Kidney tubule cell (primary cell): ENCODE measurements at places on chromosomes 2 and 18.

DNA sequence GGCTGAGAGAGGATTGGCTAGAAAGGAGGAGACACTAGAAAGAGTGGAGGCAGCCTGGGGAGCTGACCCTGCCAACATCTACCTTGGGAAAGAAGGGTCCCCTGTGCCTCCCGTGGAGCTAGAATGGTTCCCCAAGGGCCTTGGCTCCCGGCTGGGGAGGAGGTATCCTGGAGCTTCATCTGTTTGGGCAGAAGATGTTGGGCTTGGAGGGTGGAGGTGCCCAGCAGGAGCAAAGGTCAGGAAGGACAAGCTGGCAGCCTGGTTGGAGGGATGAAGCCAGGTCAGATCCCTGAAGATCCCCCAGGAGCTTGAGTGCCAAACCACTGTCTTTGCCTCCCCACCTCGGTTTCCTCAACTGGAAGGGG, 2.9 kb downstream of the ATP6V1B1 start:
- no peak for DNase-seq

GRCh38 chr2:204115137-204116056, 178.8 kb downstream of the ICOS start:
- DNase-seq: no peak

DNA sequence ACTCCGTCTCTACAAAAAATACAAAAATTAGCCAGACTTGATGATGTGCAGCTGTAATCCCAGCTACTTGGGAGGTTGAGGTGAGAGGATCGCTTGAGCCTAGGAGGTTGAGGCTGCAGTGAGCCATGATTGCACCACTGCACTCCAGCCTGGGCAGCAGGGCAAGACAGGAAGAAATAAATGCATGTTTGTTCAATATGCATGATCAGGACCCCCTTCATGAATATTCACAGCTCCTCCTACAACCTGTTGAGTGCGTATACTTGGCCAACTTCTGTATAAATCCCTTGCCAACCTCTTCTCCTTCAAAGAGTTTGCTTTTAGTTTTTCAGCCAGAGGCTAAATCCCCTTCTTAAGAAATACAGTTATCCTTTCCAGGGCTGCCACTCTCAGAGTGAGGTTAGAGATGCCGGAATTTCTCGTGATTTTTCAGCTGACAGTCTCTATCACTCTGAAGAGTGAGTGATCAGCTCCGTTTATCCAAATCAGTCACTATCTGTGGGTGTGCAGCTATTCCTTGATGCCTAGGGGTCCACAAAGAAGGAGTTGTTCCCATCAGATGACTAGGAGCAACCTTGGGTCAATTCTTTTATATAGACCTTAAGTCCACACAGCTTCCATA, 39.2 kb downstream of the FAM161A start:
- no peak for DNase-seq

- peak; percentile 21 for DNase-seq
Measured at GRCh38 chr2:150425121-150425955, 62.1 kb downstream of the RND3 start.

DNA sequence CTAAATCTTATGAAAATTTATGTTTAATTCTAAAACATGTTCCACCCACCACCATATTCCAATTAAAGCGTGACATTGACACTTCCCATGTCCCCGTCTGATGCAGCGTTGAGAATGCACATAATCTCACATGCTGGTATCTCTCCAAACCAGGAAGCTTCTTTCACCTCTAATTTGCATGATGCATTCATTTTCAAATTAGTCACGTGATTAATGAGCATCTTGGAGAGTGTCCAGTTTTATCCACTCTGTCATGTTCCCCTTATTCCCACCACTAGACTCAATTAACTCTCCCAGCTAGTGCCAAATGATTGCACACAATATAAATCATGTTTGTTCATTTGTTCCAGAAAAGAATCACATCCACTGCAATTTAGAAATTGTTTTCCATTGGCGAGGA, 105.8 kb downstream of the RIT2 start:
- no peak for DNase-seq

GRCh38 chr2:219442256-219443015, 7.8 kb downstream of the SPEG start:
- DNase-seq: no peak

DNA sequence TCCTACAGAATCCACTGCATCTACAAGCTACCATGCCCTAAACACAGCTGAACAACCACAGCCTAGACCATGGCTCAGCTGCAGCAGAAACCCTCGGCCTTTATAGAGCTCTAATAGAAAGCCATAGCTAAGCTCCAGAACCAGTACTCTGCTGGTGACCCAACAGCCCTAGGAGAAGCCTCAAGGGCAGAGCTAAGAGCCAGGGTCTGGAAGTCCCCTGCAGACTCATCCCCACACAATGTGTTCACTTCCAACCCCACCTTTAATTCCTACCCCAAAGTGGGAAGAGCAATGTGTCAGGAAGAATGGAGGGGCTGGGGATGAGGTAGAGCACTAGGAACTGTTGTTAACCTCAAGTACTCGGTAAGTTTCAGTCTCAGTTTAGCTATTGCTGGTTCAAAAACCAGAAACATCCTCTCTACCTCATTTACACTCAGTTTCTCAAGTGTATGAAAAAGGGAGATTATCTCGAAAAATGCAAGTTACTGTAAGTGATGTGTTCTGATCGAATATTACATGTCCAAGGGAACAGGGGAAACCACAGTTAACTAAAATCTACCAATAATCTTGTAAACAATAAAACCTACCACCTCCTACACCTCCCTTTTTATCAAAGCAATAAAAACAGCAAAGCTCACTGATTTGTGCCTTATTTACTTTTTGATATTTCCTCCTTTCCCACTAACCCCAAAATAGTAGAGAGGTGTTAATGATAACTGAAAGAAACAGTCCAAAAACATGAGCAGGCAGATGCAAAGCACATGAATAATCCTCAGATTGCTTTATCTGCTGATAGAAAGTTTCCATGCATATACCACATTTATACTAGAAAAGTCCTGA, 36.2 kb downstream of the THADA start:
- DNase-seq: no peak

DNA sequence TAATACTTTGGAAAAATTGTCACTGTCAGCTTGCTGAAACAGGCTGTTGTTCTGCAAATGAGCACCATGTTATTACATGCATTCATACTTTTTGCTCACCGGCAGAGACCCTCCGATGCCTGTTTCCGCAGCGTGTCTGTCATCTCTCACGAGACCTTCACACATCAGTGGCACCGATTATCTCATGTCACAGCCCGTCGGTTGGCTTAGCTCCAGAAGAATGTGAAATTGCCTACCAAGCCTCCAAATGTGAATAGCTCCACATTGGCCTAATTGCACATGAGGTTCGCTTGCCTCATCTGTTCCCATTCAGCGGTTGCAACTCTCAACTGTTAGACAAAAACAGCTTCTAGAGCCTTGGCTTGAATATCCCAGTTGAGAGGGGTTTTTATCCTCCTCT, 233.0 kb downstream of the ACTR3 start:
- peak; percentile 20 for DNase-seq

- DNase-seq: peak; percentile 40
Measured at GRCh38 chr2:226796840-226797288, 2.8 kb downstream of the IRS1 start.

GRCh38 chr2:140472676-140473075, 1658.1 kb downstream of the LRP1B start:
- no peak for DNase-seq

- no peak for DNase-seq
Measured at GRCh38 chr2:200193331-200193730, 113.2 kb upstream of the SPATS2L start.

GRCh38 chr2:70826696-70827350, 6.4 kb upstream of the CLEC4F start:
- DNase-seq: no peak

GRCh38 chr2:99425022-99425421, 64.8 kb downstream of the REV1 start:
- DNase-seq: no peak

GRCh38 chr2:223971-224760, 39.7 kb downstream of the SH3YL1 start:
- DNase-seq: no peak

- no peak for DNase-seq
Measured at GRCh38 chr2:177595126-177595845, 202.7 kb downstream of the AGPS start.

DNA sequence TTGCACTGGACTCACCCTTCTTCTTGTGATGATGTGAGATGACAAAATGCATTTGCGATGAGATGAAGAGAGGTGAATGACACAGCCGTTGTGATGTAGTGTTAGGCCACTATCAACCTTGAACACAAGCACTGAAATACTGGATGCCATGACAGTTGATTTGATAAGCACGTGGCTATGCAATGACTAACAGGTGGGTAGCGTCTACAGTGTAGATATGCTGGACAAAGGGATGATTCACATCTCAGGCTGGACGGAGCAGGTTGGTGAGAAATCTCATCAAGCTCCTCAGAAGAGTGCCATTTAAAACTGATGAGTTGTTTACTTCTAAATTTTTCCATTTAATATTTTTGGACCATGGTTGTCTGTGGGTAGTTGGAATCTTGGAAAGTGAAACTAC, 375.8 kb upstream of the LYPD1 start:
- DNase-seq: peak; percentile 27

DNA sequence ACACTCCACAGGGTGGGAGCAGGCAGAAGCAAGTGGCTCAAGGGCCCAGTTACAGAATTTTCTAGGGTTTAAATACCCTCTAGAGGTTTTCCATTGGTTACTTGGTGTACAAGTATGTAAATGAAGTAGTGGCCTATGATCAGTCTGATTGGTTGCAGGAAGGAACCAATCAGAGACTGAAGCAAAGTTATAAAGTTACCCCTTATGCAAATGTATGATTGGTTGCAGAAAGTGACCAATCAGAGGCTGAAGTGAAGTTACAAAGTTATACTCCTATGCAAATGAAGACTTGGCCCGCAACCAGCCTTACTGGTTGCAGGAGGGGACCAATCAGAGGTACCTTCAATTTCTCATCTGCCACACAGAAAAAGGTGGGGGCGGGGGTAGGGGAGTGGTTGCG, 154.6 kb downstream of the INO80D start:
- no peak for DNase-seq

DNA sequence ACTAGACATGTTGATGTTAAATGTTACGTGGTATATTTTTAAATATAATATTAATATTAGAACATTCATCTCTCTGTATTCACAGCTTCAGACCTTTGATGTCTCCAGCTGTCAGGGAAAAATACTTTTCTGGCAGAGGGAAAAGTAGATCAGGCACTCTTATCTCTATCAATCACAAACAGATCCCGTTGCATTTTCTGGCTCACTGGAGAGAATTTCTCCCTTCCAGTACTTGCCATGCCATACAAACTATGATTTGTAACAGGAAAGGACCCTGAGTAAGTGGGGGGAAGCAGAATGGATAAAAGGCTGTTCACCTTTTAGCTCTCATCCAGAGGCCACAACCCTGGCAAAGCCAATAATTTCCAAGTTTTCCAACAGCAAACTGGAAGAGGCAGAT, 158.0 kb downstream of the TCF4 start:
- DNase-seq: no peak

DNA sequence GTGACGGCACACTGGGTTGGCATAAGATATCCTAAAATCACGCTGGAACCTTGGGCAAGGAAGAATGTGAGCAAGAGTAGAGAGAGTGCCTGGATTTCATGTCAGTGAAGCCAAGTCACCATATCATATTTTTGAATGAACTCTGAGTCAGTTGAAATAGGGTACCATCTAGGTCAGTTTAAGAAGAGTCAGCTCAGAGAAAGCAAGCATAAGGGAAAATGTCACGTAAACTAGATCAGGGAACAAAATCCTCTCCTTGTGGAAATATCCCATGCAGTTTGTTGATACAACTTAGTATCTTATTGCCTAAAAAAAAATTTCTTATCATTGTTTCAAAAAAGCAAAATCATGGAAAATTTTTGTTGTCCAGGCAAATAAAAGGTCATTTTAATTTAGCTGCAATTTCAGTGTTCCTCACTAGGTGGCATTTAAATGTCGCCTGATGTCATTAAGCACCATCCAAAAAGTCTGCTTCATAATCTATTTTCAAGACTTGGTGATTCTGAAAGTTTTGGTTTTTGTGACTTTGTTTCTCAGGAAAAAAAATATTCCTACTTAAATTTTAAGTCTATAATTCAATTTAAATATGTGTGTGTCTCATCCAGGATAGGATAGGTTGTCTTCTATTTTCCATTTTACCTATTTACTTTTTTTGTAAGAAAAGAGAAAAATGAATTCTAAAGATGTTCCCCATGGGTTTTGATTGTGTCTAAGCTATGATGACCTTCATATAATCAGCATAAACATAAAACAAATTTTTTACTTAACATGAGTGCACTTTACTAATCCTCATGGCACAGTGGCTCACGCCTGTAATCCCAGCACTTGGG, 19.6 kb downstream of the RSAD2 start:
- peak; percentile 37 for DNase-seq

DNA sequence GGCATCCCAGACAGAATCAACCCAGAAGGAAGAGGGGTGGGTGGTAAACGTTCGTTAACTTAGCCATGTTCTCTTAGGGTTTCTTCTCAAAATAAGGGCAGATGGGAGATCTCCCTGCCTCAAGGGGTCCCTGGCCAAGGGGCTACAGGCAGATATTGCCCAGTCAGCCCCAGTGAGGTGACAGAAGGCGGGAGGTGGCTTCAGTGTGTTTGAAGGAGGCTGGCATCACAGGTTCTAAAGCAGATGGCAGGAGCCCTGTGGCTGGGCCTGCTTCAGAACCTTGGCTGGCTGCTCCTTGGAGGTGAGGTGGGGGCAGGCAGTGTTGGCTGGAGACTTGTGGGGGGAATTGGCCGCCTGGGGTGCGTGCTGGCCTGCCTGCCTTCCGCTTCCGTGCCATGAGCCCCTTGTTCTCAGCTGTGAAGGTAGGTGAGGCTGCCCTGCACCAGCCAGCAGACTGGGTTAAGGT, 23.5 kb downstream of the HPCAL1 start:
- DNase-seq: no peak

DNA sequence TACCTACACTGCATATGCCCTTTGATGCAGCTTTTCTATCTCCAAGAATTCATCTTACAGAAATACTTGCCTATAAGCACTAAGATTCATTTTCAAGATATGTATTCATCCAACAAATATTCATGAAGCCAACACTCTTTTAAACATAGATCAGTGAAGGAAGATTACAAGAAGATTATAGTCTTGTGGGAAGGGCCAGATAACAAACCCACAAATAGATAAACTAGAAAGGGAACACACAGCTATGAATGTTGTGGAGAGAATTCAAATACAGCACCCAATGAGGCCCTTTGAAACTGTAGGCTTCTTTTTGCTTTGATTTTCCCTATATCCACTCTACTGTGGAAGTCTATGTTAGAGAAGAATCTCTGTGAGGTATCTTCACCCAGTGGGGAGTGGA, 186.7 kb upstream of the RBMS1 start:
- DNase-seq: no peak

DNA sequence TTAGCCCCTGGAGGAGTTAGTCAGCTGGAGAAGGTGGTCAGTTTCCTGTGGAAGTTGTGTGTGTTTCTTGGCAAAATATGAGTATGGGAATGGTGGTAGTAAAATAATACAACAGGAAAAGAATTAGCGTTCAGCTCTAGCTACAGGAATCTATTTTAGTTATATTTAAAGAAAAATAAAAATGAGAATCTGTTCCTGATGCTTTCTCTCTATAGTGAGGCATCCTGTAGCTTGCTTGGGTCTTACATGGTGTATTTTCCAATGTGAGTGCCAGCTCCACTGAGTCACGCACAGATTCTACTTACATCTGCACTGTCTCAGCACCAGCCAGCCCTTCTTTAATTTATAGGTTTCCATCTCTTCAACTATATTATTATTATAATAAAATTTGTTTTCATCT, 132.2 kb downstream of the BIRC6 start:
- no peak for DNase-seq
